Panc1 (cell line): ENCODE measurements at places on chromosomes 11 and 22. TPM values are rescaled to one million over a fixed set of nuclear protein-coding genes. Genes with fewer than 3 reads are reported as not detected.

DNA sequence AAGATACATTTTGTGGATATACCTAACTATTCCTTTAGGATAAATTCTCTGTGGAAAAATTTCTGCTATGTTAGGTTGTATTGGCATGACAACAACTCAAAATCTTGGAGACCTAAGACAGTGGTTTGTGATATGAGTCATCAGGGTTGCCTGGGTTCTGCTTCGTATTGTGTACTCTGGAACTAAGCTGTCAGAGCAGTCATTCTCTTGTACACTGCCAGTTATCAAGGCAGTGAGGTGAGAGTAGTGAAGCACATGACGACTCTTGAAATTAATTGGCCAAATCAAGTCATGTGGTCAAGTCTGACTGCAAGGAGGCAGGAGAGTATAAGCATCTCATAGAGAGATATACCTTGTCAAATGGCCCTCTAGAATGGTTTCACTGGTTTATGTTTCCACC is 104.4 kb downstream of the FANCF start:
- H3K36me3 ChIP-seq, result no peaks in the 10 kb centered on the region
- no peak overlapping the region for H3K27ac ChIP-seq
- no peak overlapping the region for H3K4me3 ChIP-seq
- H3K27me3 ChIP-seq, result no peaks in the 10 kb centered on the region

DNA sequence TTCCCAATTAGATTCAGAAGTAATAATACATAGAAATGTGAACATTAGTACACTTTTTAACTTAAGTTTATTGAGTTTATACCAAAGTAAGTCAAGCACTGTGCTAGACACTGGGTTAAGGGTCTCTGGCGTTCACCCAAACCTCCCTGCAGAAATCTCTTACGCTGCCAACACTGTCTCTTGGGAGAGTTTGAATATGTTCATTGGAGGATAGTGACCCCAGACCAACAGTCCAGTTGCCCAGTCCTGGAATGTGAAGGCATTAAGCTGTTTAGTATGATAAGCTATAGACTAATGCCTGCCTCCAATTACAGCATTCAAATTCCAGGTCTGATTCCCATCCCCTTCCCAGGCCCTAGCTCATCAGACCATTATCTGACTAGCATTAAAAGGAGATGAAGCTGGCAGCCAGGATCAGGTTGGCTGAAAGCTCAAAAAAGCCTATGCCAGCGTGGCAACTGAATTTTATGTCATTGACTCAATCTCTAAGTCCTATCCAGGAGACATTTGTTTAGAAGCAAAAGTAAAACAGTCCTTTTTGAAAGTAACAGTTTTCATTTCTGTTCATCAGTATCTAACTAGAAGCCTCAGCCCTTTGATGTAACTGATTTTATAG is 77.8 kb downstream of the SFI1 start:
- H3K4me3 ChIP-seq, result no peak overlapping the region
- DNase-seq, result no peak
- H3K4me1 ChIP-seq, result no peaks in the 10 kb centered on the region
- H3K36me3 ChIP-seq, result no peaks in the 10 kb centered on the region
- H3K27ac ChIP-seq, result no peak overlapping the region

- no peak overlapping the region for H3K4me3 ChIP-seq
- no peak overlapping the region for H3K27ac ChIP-seq
- H3K4me1 ChIP-seq, result no peaks in the 10 kb centered on the region
- H3K27me3 ChIP-seq, result no peaks in the 10 kb centered on the region; the same call in 1 of the 2 replicates
- no peak for DNase-seq
These were observed 417.0 kb upstream of the NARS2 start for GRCh38 chr11:78991681-78992080.

GRCh38 chr11:104918113-104918824 is 20.0 kb upstream of the CASP12 start:
- no peak overlapping the region for H3K27ac ChIP-seq
- no peaks in the 10 kb centered on the region for H3K36me3 ChIP-seq
- DNase-seq, result peak; percentile 7

GRCh38 chr22:29912605-29913398 is 29.8 kb downstream of the MTMR3 start:
- no peak overlapping the region for H3K4me3 ChIP-seq
- H3K27ac ChIP-seq, result no peak overlapping the region
- DNase-seq, result no peak
- no peaks in the 10 kb centered on the region for H3K27me3 ChIP-seq

DNA sequence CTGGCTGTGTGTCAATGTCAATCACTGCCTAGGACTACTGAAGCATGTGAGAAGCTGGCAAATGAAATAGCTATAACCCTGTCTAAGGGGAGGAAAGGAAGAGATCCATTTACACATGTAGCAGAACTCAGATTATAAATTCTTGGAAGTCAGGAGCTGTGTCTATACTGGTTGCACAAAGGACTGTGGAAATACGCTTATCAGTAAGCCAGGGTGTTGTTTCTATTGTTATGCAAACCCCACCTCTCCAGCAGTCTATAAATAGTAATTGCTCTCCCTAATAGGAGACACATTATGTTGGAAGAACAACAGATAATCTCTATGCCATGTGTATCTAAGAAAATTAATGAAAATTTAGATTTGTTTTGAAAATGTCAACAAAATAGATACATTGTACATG is 693.4 kb upstream of the CCDC90B start:
- no peak overlapping the region for H3K4me3 ChIP-seq
- H3K36me3 ChIP-seq, result no peaks in the 10 kb centered on the region
- no peaks in the 10 kb centered on the region for H3K4me1 ChIP-seq
- H3K27me3 ChIP-seq, result no peaks in the 10 kb centered on the region

The PAAF1 gene
- 22.1 TPM for total RNA-seq

- peaks cover 8% of the 10 kb centered on the region for H3K4me1 ChIP-seq
- DNase-seq, result no peak
- H3K27me3 ChIP-seq, result no peaks in the 10 kb centered on the region
- no peak overlapping the region for H3K4me3 ChIP-seq
These were observed 28.0 kb downstream of the ARHGAP1 start for GRCh38 chr11:46672381-46672839.

DNA sequence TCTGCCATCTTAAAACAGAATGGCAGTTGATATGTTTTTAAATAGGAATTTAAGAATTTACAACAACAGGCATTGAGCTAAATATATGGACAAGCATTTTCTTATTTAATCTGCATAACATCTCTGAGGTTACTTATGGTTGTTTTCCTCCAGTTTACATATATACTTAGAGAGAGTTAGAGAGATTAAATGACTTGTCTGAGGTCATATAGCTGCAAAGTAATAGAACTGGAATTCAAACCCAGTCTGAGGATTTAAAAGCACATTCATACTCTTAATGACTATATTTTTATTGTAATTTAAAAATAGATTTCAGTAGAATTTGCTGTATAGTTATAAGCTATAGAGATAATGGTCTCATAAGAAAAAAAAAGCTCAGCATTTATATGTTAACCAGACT is 81.4 kb upstream of the GRIK4 start:
- peaks cover 61% of the 10 kb centered on the region for H3K4me1 ChIP-seq
- H3K27ac ChIP-seq, result peak overlapping the region; percentile 99; the same call in 1 of the 2 replicates
- no peak overlapping the region for H3K4me3 ChIP-seq
- peaks cover 22% of the 10 kb centered on the region; the same call in 1 of the 2 replicates for H3K36me3 ChIP-seq
- DNase-seq, result no peak
